ENCODE measurements at places on chromosomes 6 and 20.

- no peak for DNase-seq
Measured at GRCh38 chr6:16712931-16713484, 48.3 kb downstream of the ATXN1 start.

GRCh38 chr6:169620171-169621130 lies 81.4 kb downstream of the WDR27 start:
- DNase-seq = no peak

- DNase-seq = no peak
Measured at GRCh38 chr20:51462566-51463276, 79.8 kb downstream of the NFATC2 start.

- DNase-seq = no peak
Measured at GRCh38 chr6:4774715-4775493, 1.3 kb upstream of the CDYL start.

GRCh38 chr6:33925936-33926335 lies 122.1 kb upstream of the MLN start:
- no peak for DNase-seq

GRCh38 chr6:146149770-146150169 lies 120.9 kb downstream of the GRM1 start:
- DNase-seq = no peak
